Activated CD4-positive, alpha-beta T cell treated with anti-CD3 and anti-CD28 coated beads, Interleukin-2, amount 50 U/mL, for 1 hour (primary cell): ENCODE measurements at places on chromosomes 1 and 21.

DNA sequence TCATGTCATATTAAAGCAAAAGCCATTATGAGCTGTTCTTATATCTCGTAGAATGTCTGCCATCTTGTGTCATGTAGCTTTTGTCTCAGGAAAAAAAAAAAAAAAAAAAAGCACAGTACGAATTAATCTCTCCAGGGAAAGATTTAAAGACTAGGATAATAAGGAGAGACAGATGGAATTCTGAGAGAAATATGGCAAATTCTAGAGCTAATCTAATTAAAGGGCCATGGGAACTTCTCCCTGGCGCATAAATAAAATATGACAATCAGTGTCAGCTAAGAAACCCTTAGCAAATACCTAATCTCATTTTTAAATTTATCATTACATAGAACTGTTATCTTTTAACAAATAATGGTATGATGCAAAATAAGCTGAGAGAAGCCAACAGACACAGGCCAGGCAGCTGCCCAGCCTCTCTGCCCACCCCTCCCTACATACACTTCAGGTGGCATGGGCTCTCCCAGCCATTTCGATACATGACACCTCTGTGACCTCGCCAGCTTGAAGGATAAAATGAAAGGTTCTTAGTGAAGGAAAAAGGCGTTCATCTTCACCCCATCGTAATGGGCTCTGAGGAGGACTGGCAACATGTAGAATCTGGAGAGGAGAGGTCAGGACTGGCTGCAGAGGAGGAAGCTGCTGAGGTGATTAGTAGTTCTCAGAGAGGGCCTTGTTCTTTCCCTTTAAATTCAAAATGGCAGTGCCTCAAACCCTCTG is 39.8 kb downstream of the DISC1 start:
- no peak for DNase-seq

- no peak for DNase-seq
Measured at GRCh38 chr1:107976836-107977235, 11.9 kb upstream of the VAV3 start.

GRCh38 chr1:43977376-43978263 is 1.4 kb upstream of the B4GALT2 start:
- DNase-seq = no peak

GRCh38 chr1:210477328-210477924 is 148.7 kb downstream of the HHAT start:
- no peak for DNase-seq

GRCh38 chr1:115317101-115318012 is 20.7 kb downstream of the NGF start:
- DNase-seq = no peak
